Kidney epithelial cell (primary cell): ENCODE measurements at places on chromosomes 2 and 18. TPM values are rescaled to one million over a fixed set of nuclear protein-coding genes. Genes with fewer than 3 reads are reported as not detected.

- DNase-seq, result no peak
Observed at GRCh38 chr2:201126308-201127151, 10.6 kb downstream of the CFLAR start.

DNA sequence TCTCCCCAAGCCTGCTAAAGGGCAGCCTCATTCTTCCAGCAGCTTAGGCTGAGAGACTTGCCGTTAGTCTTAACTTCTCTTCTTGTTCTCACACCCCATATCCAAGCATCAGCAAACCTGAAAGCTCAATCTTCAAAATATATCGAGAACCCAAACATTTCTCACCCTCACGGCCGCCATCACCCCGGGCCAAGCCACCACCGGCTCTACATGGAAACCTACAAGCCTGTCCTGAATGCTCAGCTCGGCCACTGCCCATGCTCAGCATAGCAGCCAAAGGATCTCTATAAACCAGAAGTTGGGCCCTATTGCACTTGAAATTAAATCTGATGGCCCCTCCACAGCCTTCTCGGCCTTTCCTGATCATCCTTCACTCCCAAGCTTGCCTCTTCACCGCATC is 2.1 kb downstream of the HS1BP3 start:
- DNase-seq, result no peak

DNA sequence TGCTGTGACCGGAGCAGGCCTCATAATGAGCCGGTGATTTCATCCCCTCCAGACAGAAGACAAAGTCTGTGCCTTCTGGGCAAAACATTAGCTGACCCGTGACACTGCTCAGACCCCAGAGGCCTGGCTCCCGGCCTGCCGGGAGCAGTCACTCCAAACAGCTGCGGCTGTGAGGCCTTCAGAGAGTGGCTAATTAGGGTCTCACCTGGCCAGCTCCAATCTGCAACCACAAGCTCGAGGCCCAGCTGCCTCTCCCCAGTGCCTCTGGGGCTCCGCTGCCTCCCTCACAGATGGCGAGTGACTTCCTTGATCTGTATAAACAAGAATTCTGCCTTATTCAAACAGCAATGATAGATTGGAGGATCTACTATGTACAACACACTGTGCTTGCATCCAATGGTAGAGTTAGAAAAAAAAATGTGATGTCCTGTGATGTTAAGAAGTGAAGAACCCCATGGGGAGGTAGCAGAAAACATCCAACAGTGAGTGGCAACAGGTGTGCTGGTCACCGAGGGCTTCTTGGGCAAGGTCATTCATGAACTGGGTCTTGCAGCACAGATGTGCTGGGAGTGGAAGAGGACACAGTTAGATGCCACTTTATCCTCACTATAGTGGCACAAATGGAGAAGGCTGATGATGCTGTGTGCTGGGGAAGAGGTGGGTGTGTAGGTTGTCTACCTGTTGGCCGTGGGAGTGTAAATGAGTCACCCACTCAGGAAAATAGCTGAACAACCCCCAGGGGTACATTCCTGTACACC is 98.2 kb upstream of the ASAP2 start:
- DNase-seq, result peak; percentile 23

GRCh38 chr2:17231394-17231965 is 286.8 kb downstream of the RAD51AP2 start:
- DNase-seq, result no peak

- no peak for DNase-seq
Observed at GRCh38 chr18:41244591-41245037, 710.4 kb upstream of the PIK3C3 start.

DNA sequence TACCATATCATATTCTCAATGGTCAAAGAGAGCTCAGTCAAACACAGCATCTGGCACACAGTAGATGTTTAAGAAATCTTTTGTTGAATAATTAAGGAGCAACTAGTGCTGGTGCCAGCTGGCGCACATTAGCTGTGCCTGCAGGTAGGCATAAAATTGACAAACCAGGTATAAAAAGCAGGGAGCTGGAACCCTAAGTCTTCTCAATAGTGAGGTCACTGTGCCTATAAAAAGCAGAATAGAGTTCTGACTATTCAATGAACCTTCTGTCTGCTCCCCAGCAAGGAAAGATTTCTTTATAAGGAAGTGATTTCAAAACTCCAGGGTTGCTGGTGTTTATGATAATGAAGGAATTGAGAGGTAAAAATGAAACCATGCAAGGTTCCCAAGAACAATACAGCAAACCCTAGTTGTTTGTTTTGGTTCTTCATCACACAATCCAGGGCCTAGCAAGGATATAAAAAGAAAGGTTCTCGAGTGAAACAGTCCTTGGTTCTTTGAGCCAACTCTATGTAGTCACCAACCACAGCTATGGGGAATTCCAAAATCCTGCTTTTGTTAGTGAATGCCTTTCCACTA is 76.1 kb downstream of the THADA start:
- DNase-seq, result peak; percentile 85

GRCh38 chr2:109516445-109517117 is 97.2 kb downstream of the SEPTIN10 start:
- DNase-seq, result no peak

GRCh38 chr18:30601541-30601940 is 441.0 kb downstream of the DSC3 start:
- DNase-seq, result no peak

- no peak for DNase-seq
Observed at GRCh38 chr18:48975817-48976649, 25.3 kb upstream of the SMAD7 start.

- DNase-seq, result no peak
Observed at GRCh38 chr2:222017252-222017850, 281.4 kb downstream of the PAX3 start.

GRCh38 chr2:172342078-172342477 is 85.3 kb upstream of the ITGA6 start:
- DNase-seq, result no peak

DNA sequence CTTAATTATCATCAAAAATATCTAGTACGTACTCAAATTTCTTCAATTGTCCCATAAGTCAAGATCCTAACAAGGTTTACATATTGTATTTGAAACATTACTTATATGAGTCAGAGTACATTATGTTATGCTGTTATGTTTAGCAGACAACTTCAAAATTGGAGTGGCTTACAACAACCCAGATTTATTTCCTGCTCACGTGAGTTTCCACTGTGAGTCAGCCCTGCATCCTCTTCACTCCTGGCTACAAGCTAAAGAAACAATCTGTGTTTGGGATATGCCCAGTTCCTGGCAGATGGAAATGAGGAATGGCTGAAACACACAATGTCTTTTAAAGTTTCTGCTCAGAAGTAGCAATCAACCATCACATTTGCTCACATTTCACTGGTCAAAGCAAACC is 31.5 kb upstream of the TANC1 start:
- DNase-seq, result peak; percentile 51

GRCh38 chr18:74873629-74874028 is 276.0 kb downstream of the ZNF407 start:
- DNase-seq, result no peak

DNA sequence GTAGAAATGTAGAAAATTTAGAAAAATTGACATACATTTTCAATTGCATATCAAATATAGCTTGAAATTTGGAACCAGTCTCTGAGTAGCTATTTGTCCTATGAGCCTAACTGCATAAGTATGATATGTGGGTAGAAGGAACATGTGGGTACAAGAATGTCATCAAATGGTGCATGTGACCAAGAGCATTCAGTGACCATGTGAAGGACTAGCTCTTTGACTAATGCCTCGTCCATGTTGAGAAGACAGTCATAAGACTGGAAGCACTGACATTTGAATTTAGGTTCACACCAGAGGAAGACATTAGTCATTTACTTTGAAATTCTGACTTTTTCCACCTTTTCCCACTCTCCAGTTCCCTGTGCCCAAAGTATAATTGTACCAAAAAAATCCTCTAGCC is 12.6 kb downstream of the MRPL44 start:
- no peak for DNase-seq

GRCh38 chr18:65822826-65823225 is 72.0 kb downstream of the CDH7 start:
- DNase-seq, result no peak

DNA sequence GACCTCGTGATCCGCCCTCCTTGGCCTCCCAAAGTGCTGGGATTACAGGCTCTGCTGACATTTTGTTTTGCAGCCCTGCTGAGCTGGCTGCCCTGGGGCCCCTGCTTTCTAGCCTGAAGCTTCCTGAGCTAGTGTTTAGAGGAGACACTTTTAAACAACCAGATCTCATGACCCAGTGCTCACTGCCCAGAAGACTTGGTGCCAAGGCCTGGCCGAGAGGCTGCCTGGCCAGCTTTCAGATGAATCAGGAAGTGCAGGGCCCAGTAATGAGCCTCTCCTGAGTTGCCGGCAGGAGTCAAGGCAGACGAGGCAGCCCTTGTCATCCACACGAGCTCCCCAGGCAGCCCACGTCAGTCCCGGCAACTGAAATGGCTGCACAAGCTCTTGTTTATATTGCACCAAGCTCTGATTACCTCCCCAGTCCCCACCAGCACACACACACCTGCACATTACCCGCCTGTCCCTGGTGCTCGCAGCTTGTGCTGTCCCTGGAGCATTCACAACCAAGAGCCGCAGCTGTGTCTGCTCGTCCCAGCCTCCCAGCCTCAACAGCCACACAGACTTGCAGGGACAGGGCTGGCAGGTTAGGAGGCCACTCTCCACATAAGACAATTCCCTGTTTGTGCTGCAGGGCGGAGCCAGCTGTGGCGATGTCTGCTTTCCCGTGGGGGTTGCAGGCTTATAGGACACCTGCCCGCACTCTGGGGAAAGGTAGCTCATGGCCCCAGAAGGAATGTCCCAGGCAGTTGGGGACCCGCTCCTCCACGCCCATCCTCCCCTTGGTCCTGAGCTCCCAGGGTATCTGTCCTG is 331.2 kb upstream of the MYT1L start:
- no peak for DNase-seq

GRCh38 chr2:56229397-56230060 is 45.7 kb downstream of the CCDC85A start:
- no peak for DNase-seq

DNA sequence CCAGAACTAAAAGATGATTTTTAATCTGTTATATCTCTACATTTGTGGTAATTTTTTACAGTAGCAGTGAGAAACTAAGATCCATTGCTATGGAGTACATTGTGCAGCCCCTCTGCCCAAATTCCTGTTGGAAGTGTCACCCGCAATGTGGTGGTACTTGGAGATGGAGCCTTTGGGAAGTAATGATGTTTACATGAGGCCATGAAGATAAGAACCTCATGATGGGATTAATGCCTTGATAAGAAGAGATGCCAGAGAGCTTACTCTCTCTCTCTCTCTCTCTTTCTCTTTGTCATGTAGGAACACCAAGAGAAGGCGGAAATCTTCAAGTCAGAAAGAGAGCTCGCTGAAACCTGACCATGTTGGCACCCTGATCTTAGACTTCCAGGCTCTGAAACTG is 535.4 kb downstream of the PID1 start:
- no peak for DNase-seq

DNA sequence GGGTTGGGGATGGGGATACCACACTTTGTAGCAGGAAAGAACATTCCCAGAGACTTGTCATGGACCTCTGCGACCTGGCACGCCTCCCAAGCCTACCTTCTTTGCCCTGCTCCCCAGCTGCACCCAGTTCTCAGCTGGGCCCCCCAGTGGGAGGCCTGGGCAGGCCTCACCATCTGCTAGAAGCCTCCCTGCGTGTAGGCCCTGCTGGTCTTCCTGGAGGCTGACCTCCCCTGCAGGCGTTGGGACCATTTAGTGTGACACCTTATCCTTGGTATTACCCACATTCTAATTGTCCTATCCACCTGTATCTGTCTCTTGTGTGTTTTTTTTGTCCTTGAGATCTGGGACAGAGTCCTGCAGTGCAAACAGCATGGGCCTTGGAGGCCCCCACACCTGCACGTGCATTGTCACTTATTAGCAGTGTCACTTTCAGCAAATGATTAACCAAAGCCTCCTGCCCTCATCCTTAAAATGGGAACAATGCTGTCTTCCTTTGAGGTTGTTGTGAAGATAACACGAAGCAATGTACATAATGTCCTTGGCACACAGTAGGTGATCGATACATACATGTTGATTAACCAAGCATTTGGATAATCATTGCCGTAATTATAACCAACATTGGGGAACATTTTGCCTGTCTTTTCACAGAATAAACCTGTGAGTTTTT is 77.2 kb downstream of the LIPG start:
- DNase-seq, result no peak

GRCh38 chr18:34880882-34881834 is 160.1 kb upstream of the MAPRE2 start:
- no peak for DNase-seq

DNA sequence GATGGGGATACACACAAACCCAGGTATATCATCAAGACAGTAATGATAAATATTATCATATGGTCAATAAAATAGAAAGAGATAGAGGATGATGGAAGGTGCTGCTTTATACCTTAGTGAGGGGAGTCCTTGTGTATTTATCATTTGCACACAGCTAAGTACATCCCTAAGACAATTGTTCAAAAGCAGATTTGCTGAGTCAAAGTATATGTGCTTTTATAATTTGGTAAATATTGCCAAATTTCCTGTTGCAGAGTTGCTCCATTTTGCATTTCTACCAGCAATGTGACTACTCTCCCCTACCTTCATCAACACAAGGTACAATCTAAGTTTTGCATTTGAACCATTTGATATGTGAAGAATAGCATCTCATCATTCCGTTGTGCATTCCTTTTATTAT is 22.6 kb upstream of the PLEK start:
- no peak for DNase-seq

GRCh38 chr2:66896131-66896530 is 461.2 kb downstream of the MEIS1 start:
- DNase-seq, result no peak

GRCh38 chr18:3541549-3542386 is 91.8 kb downstream of the TGIF1 start:
- DNase-seq, result no peak

DNA sequence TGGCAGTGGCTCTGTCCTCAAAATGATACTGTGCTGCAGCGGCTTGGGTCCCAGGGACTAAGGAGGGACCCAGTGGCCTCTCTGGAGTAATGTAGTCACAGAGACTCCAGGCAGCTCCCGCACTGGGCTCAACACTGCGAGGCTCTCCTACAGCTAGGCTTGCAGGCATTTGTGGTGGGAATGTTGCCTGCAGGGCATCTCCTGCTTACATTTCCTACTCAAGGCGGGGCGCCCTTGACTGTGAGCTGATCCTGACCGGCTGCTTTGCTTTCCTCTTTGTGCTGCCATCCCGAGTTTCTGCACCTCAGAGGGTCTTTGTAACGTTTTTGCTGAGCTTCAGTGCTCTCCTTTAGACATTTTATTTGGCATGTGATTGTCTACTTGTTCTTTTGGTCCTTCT is 177.4 kb upstream of the FN1 start:
- no peak for DNase-seq

GRCh38 chr2:72770879-72771461 is 54.9 kb downstream of the EXOC6B start:
- DNase-seq, result no peak

ARL4C gene
- 115 and 120 TPM in 2 replicates for total RNA-seq

MYOM1 gene
- total RNA-seq, result 0.04 and 0.34 TPM in 2 replicates

IL1RL2 gene
- 0.62 and 2.1 TPM in 2 replicates for total RNA-seq

KRTCAP3 gene
- total RNA-seq, result 8.1 and 10.0 TPM in 2 replicates

GDF7 gene
- 0.04 and 0.07 TPM in 2 replicates for total RNA-seq

RAB6D gene
- 0.27 and 0.63 TPM in 2 replicates for total RNA-seq

RND3 gene
- 231 and 259 TPM in 2 replicates for total RNA-seq

IHH gene
- total RNA-seq, result not detected in 2 replicates

MC2R gene
- not detected in 2 replicates for total RNA-seq
